Fibroblast of skin of right quadriceps (primary cell): ENCODE measurements at places on chromosomes 2 and 18.

- DNase-seq: peak; percentile 98
Observed at GRCh38 chr2:61144697-61145268, 17.2 kb upstream of the C2orf74 start.

GRCh38 chr2:178804791-178805190, 2.4 kb downstream of the TTN start:
- DNase-seq: peak; percentile 13

DNA sequence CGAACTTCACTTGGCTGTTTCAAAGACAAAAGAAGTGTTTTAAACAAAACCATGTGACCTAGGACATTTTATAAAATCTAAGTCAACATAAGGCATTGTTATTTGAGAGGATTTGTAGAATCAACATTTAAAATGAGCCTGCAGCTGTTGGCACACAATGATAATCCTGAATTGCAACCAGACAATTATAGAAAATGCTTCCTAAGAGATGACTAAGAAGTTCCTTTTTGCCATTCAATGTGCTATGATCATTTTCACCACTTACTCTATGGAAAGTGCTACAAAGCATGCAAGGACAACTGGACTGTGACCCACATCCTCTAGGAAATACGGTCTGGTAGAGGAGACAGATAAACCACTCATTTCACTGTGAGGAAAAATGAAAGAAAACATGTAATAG, 246.4 kb downstream of the CDH20 start:
- no peak for DNase-seq

DNA sequence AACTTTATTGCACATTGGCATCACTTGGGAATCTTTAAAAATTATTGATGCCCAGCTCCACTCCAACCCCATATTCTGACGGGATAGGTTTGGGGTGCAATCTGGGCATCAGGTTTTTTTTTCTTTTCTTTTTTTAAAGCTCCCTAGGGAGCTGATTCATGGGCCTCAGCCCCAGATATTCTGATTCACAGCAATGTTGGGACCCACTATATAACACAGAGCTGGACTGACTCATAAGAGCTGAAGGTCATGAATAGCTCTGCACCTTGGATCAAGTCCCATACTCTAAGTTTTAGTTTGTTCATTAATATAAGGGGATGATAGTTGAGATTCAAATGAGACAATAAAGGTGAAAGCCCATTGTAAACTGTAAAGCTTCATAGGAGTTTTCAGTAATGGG, 191.1 kb upstream of the REV1 start:
- DNase-seq: peak; percentile 88

DNA sequence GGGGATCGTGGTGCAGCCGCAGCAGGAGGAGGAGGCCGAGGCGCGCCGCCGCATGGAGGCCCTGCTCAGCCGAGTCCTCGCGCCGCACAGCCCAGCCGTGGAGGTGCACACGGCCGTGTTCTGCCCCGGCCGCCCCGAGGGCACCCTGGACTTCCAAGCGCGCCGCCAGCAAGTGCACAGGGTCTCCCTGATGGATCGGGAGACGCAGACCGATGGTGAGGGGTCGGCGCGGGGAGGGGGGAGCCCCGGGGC, 5.1 kb upstream of the SPATA3 start:
- no peak for DNase-seq

GRCh38 chr2:199452260-199452990, 5.3 kb downstream of the SATB2 start:
- peak; percentile 87 for DNase-seq

- DNase-seq: no peak
Observed at GRCh38 chr18:23176701-23177432, 41.6 kb downstream of the CABLES1 start.

DNA sequence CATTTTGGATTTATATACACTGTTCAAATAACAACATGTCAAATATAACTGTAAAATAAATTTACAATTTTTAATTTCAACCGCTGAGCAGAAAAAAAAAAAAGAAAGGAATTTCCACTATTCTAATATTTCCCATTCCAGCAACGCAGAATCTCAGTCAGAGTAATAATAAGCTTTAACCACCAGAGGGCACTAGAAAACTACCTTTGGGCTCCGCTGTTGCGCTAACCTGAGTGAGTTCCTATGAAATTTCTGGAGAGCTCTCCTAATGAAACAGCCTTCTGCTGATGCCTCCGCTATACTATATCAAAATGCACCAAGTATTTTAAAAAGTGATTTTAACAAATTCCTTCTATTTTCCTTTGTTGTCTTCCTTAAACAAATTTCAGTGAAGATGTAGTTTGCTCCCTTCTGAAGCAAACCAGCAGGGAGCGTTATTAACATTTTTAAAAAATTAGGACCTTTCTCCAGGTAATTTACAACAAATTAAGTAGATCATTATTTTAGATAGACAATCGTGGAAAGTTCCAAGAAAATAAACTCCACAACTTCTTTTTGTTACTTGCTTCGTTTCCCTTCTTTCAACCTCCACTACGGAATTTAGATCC, 23.0 kb downstream of the ERMN start:
- peak; percentile 61 for DNase-seq

- no peak for DNase-seq
Observed at GRCh38 chr2:33077311-33077710, 130.6 kb downstream of the LTBP1 start.

DNA sequence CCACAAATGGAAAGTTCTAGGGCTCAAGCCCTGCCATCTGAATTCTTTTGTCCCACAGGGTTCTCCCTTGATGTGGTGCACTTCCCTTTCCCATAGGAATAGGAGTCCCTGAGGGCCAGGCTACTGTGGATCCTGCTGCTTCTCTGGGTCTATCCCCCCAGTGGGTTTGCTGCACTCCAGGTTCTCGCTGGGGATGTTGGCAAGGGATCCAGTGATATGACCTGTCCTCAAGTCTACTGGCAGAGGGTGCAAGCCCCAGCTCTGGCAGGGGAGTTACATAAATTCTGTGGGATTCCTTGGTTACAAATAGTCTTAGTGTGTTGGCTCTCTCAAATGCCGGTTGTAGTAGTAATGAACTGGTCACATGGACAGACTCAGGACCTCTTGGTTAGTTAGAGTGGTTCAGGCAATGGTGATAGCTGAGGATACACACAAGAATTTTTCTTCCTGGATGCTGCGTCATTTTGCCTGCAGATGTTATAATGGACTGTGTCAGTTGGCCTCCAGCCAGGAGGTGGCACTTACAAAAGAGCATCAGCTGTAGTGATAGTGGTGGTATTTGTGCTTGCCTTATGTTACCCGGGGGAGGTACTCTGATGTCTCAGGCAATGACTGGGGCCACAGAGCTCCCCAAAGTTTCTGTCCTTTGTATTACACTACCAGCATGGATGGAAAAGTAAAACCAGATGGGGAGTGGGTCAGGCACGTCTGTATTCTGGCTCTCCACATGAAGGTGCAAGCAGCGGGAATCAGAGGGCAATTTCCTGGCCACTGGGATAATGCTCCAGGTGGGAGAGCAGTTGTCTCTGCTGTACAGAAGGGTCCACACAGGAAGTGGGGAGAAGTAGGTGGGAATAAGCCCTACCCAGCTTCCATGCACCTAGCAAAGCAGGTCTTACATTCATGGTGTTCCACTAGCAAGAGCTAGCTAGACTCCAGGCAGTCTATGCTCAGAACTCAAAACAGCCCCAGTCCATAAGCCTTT, 267.9 kb downstream of the SOX11 start:
- DNase-seq: peak; percentile 17

DNA sequence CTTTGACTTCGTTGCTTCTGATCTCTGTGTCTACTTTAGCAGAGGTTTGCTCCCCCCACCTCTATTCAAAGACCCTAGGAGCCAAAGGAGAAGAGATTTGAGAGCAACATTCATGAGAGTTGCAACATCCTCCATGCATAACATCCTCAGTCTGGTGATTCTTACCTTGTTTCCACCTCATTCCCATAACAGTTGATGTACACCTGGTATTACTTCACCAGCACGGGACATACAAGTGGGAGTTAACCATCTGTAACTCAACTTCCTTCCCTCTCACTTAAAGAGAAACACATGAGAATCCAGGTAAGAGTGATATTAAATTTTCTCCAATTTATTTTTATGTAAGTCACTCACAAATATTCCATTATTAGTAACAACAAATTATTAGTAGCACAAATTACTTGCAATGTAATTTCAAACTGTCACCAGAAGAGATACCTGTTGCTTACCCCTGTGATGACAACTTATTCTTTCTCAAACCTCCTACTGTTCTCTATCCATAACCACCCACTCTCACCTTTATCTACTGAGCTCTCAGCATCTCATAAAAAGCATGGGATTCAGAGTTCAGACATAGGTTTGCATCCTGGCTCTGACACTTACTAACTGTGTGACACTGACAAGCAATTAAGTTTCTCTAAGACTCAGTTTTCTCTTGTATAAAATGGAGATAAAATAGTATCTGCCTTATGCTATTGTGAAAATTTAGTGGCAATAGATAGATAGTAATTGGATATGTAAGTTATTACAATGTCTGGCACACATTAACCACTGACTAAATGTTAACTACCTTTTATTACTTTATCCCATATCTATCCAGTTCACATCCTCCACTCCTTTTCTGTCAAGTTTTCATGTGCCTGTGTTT, 184.6 kb upstream of the SRD5A2 start:
- no peak for DNase-seq

DNA sequence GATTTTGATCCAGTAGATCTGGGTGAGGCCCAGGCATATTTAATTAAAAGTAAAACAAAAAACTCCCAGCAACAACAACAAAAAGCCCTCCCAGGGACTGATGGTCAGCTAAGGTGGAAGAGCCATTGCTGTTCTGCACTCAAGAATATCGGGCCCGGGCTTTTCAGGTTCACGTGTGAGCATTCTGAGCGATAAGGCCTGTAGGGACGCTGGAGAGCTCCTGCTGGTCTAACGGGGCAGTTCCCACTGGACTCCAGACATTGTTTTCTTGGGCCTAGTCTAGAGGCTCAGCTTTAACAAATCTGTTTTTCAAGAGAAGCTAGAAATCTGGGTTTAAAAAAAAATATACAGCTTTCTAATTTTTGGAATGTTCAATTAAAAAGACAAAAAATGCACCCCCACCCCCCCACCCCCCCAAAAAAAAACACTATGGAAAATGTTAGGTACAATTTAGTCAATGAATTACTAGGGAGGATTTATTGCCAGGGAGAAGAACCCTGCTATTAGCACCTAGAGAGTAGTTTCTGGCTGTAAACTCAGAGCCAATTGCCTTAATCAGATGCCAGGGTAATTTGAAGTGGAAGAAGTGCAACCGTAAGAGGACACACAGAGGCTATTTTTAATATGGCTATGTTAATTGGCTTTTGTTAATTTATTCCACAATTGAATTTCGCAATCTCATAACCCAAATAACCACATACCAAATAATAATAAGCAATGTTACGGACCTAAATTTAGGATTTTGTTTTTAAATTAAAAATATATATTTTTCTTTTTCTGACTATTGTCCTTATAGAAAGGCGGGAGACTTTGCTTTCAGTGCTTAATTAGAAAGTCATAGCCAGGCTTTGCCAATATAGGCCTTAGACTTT, 78.9 kb downstream of the MAP4K4 start:
- DNase-seq: no peak

DNA sequence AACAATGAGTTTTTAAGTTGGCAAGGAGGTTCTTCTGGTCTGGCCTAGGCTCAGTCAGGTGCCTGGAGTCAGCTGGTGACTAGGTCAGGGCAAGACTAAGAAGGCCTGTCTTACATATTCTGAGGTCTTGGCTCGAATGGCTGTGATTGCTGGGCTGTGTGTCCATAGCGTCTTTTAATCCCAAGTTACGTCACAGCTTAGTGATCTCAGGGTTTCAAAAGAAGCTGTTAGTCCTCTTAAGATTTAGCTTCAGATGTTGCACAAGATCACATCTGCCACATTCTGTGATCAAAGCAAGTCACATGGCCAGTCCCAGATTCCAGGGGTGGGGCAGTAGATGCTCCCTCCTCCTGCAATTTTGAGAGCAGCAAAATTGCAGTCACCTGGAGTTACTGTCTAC, 61.3 kb downstream of the PKP4 start:
- peak; percentile 21 for DNase-seq

DNA sequence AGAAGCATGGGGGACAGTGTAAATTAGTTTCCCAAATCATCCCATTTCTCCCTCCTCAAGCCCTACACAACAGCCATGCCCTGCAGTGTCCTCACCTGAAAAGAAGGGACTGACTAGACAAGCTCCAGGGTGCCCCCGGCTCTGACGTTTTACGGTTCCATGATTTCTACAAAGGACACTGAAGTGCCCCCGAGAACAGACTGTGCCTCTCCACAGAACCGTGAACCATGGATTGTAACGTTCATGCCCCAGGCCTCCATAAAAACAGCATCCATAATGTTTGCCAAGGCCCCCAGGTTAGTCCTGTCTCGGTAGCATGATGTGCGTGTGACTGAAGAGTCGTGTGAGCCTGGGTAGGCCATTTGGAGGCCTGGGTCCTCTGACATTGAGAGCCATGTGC, 7.0 kb upstream of the ACOXL start:
- no peak for DNase-seq
